Fibroblast of skin of left quadriceps (primary cell): ENCODE measurements at places on chromosomes 1 and 21.

GRCh38 chr1:236615399-236616148 lies 11.3 kb upstream of the HEATR1 start:
- DNase-seq, result no peak

- DNase-seq, result no peak
Observed at GRCh38 chr1:59814901-59815825, at the start of gene HOOK1. TSS of gene HOOK1 (plus strand) at chr1:59814949. CDS start at chr1:59815118, 169 bp downstream.

GRCh38 chr1:30342535-30343141 lies 380.7 kb downstream of the MATN1 start:
- no peak for DNase-seq

DNA sequence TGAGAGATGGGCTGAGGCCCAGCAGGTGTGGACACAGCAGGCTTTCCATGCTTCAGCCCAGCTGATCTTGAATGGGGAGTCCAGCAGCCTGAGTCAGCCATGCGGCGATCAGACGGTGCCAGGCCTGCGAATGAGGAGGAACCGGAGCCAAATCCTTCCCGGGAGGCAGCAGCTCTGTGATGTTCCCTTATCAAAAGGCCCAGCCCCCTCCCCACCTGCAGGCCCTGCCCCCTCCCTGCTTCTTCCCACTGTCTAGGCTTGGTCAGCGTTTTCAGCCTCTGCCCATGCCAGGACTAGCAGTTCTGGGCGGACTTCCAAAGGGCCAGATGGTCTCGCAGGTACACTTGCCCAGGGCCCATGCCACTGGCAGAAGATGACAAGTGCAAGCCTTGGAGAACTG lies 253.8 kb downstream of the KAZN start:
- DNase-seq, result no peak

DNA sequence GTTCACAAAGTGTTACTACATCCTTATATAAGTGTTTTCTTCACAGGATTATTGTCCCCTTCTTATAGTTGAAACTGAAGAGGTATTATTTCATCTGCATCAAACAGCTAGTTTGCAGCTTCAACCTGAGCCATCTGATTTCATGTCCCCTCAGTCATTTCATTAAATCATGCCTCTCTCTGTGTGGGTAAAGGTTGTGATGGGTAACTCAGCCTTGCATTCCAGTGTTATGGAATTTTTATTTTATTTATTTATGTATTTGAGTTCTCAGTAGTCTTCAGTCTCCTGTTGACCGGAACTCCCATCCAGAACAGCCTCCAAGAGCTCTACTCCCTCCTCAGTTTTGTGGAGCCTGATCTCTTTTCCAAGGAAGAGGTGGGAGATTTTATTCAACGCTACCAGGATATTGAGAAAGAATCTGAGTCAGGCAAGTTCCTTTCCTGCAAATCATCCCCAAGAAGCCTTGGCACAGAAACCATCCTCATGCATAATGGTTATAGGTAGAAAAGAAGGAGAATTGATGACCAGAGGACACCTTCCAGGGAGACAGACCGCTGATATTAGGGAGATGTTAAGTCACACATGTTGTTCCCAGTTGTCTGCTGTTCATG lies 21.8 kb downstream of the CHD1L start:
- peak; percentile 24 for DNase-seq

- no peak for DNase-seq
Observed at GRCh38 chr1:157770442-157771043, 6.4 kb downstream of the FCRL2 start.

DNA sequence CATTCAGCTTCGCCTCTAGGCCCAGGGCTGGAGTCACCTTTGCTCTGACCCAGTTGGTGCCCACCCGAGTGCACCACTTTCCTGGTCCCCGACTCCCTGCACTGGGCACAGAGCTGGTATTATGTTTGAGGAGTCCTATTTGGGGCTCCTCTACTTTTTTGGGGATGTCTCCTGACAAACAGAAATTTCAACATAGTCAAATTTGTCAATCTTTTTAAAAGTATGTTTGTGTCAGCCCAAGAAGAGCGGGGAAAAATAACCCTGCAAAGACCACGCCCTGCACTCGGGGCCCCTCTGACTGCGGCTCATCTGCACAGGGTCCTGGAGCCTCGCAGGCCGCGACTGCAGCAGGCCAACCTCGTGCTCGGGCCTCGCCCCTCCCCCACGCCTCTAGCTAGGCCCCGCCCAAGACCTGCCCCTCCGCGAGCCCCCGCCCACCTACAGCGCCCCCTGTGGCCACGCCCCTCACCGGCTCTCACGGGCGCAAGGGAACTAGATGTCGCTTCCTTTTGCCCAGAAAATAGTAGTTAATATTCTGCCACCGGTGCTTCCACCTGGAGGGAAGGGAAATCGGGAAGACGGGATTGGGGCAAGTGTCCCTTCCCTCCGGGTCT lies 11.4 kb downstream of the FAM229A start:
- DNase-seq, result no peak

GRCh38 chr1:161491472-161491871 lies 13.8 kb upstream of the FCGR2A start:
- DNase-seq, result no peak

GRCh38 chr1:40709100-40709801 lies 17.7 kb downstream of the NFYC start:
- peak; percentile 93 for DNase-seq
